Right ventricle myocardium superior (tissue), 1 donor: ENCODE measurements at places on chromosomes 11 and 22. TPM values are rescaled to one million over a fixed set of nuclear protein-coding genes. Genes with fewer than 3 reads are reported as not detected.
A peak's percentile ranks its signal among the peaks of the same experiment; 100 is the strongest.

Gene OMP
- not detected for total RNA-seq

Gene CTSD
- 986 TPM for total RNA-seq

Gene KCNQ1
- 33.4 TPM for total RNA-seq

Gene CASP5
- total RNA-seq, result not detected

Gene NOX4
- total RNA-seq, result 1.7 TPM

Gene PRODH
- total RNA-seq, result 11.9 TPM

Gene MUC5AC
- total RNA-seq, result not detected

Gene NRXN2
- 0.86 TPM for total RNA-seq

- no peak for DNase-seq
These were observed 63.6 kb downstream of the PAK1 start for GRCh38 chr11:77410076-77410827.

DNA sequence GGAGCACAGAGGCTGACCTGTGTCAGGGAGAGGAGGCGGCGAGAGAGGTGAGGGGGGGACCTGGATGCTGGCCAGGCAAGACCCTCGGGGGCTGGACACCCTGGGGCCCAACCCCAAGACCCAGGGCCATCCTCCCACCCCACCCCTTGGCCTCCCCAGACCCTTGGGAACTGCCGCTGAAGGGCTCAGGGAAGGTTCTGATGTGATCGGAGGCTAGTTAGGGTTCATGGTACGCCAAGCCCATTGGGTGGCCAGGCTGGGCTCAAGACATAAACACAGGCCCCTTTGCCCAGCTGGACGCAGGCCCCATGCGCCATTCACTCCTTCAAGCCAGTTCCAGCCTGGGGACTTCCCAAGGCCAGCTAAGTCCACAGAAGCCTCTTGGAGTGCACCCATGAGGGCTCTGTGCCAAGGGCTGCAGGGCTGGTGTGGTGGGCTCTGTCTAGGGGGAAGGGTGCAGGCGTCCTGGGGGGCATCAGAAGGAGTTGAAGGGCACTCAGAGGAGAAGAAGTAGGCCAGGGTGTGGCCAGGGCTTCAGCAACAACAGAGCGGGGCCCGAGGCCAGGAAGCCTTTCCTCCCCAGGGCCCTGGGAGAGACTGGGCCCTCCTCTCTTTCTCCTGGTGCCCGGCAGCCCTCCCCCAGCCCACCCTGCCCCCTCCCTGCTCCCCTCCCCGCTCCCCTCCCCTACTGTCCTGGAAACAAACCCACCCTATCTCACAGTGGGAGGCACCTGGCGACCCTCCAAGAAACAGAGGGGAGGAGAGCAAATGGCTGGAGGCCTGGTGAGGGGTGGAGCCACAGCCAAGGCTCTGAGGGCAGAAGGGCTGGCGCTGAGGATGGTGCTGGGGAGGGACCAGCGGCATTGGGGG, 12.9 kb downstream of the TSPAN32 start:
- peak; percentile 94 for DNase-seq

DNA sequence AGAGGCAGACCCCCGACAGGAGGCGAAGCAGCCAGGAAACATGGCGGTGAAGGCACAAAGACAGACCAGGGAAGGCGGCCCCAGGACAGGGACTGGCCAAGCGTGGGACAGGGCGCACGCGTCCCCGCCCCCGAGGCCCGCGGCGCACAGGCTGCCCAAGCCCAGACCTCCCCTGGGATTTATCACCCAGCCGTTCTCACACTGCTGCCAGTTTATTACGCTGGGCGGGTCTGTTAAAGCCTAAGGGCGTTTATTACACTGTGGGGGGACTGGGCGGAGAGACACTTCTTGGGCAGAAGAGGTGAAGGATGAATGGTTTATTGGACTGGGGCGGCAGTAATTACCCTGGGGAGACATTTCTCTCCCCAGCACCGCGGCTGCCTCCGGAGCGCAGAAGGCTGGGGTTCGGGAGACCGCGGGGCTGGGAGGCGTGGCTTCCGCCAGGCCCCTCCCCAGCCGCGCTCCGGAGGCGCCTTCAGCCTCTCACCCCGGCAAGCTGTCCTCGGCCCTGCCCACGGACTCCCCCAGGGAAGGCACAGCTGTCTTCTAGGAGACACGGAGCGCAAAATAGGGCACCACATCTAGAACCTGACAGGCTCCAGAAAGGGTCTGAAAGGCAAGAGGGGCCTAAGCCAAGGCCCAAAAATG, 47.1 kb downstream of the SLC22A12 start:
- DNase-seq, result no peak

DNA sequence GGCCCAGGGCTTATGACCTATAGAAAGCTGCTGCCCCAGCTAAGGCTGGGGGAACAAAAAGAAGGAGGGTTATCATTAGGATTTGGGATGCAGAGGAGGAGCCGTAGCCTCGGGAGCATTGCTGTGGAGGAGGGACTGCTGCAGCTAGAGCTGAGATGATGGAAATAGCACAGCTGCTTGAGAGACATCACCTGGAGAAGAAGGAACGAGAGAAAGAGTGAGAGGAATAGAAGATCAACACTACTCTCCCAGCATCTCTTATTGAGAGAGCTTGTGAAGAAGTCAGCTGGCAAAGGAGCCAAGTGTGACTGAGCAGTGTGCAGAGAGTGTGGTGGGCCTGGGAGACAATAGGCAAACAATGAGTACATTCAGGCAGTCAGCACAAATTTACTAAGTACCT, 100.7 kb upstream of the PLET1 start:
- DNase-seq, result no peak

DNA sequence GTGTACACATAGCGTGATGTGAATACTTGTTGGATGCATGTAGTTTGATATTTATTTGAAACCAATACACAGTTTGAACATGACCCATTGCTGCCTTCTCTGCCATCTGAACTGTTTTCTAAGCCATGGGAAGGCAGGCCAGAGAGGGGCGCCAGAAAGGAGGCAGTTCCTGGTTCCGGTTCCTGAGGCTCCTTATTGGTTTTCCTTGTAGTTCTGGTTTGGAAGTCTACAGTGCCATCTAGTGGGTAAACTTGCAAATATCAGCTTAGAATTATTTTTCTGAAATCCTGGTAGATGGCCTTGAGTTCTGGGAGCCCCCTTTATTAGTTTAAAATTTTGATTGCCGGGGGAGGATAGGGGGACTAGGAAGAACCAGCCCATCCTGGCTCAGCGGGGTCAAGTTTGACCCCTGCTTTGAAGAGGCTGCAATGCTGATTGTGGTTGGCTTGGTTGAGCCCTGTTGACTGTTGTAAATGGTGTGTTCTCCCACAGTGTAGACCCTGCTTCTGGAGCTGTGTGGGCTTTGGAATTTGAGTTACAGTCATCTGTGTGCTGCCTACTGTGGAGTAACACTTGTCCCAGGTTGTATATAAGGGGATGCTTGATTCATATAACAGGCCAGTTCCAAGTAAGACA, 48.4 kb downstream of the GRAMD1B start:
- DNase-seq, result peak; percentile 58

GRCh38 chr11:126514061-126514693, 158.7 kb downstream of the ST3GAL4 start:
- DNase-seq, result no peak

GRCh38 chr11:7444091-7444981, 41.0 kb upstream of the OLFML1 start:
- no peak for DNase-seq

DNA sequence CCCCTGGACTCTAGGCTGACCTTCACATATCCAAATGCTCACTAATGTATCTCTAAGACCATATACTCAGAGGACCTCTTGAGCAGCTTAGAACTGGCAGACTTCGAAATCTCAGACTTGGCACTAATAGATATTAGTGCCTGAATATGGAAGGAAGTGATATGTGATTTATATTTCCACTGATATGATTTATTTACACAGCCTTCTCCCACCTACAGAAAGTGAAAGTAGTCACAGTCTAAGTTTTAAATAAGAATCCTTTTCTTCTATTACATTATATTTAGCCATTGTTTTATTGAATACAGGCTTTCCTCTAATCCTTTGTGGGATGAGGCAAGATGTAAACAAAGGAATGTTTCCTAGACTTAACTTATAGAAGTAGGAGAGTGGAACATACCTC, 6.7 kb upstream of the NAV2 start:
- no peak for DNase-seq

DNA sequence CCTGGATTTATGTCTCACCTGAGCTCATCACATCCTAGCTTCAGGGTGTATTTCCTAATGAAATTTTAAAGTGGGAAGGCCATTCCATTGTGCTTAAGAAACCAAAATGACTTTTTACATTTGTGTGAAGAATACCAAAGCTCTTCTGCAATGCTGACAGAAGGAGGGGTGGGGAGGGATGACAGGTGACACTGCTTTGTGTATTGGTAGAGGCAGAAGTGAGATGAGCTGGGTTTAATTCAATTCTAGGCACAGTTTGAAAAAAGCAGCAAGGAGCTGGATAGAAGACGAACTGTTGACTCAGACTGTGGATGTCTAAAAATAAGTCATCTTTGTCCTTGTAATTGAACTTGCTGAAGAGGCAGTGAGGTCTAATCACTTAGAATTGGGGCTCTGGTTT, 710.3 kb upstream of the KIRREL3 start:
- DNase-seq, result no peak

DNA sequence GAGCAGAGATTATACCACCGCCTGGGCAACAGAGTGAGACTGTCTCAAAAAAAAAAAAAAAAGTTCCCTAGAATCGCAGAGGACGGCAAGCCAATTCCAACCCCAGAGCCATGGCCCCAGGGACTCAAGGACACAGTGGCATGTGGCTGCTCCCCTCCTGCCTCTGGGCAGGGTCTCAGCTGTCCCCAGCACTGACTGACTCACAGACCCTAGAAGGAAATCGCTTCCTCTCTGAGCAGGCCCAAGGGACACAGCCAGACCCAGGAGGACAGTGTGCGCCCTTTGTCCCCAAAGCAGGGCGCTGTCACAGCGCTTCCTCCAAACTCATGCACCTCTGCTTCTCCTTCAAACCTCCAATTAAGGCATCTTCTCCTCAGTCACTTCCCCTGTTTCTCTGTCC, 2.3 kb downstream of the PACSIN3 start:
- DNase-seq, result no peak

DNA sequence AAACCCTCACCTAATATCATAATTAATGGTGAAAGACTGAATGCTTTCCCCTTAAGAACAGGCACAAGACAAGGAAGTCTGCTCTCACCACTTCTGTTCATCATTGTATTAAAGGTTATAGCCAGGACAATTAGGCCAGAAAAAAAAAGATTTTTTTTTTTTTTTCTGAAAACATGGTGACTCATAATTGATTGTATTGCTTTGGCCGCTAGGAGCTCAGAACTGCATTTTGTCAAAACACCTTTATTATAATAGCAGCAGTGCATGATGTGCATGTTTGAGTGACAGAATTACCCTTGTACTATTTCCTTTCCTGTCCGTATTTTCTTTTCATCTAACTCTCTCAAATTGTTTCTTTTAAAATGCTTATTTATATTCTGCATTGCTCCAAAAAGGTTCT, 98.1 kb downstream of the RNF169 start:
- no peak for DNase-seq

GRCh38 chr11:89437317-89437716, 53.9 kb downstream of the NOX4 start:
- no peak for DNase-seq

DNA sequence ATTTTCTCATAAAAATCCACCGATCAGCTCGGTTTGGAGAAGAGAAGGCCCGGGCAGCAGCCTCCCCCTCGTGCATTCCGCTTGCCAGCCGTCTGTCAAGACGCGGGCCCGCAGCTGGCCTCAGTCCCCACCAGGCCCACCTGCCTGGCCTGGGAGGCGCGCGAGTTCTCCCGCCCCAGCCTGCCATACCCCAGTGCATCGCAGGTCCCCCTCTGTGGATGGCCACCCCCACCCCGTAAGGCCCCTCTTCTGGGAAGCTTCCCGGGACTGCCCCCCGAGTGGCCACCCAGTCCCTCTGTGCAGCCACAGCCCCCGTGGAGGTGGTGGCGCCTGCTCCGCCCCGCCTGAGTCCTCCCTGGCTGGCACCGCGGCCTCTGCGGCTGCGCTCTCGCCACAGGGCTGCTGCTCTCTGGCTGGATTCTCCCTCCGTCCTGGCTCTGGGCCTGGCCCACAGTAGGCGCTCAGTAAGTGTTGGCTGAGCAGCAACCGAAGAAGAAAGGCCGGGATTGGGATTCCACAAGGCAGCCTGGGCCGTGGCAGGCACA, 74.0 kb upstream of the TCF20 start:
- DNase-seq, result peak; percentile 77
